ENCODE measurements at places on chromosomes 3 and 15.

DNA sequence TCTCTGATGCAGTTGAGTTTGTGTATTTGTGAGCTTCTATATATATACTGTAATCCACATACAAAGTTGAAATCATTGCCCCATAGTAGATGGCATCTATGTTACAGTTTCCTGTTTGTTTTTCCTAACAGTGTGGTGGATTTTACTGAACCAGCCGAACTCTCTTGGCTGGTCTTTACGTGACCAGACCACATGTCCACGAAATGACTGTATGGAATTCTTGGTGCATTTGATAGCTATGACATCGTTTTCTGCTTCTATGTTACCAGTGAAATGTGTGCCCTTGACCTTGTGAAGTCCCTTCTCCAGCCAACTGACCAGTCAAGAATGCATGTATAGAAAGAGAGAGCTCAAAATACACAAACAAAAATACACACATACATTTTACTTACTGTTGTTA lies 1.8 kb downstream of the KCNMB2 start:
- no peak for DNase-seq

GRCh38 chr15:40277471-40277870 lies 5.4 kb downstream of the ANKRD63 start:
- no peak for DNase-seq

DNA sequence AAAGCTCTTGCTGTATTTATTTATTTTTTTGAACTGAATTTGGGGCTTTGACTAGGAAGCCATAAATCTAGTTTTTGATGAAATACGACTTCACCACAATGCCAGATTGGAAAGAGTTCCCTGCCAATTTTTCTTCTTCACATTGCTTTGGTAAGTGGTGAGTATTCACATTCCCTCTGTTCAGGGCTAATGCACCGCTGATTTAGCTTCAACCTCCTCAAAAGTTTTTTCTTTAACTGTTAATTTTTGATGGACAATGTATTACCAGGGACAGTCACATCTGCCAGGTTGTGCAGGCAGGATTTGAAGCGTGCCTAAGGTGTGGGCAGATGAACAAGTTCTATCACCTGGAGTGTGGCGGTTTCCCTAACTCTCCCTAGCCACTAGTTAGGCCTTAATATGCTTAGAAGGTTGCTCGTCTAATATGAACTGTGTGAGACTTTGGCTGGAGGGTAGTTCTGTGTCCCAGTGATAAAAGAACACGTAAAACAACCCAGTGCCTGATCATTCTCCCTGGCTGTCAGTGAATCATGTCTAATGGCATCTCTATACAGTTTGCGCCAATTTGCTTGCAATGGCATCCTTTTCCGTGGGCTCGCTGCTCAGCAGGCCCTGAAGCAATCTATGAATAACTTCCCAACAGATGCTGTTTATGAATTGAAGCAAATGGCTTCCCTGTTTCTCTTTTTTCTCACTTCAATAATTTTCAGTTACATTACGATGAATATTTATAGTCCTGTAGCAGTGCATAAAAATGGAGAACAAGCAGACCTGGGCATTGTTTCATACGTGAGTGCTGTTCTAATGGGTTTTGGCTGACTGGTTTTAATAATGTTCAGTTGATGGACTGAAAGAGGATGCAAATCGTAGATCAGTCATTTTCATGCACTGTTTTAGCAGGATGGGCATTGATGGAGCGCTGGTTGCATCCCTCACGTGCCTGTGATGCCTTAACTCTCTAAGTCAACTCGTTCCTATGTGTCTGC lies 243.2 kb upstream of the SUCLG2 start:
- no peak for DNase-seq

GRCh38 chr3:87199628-87200027 lies 27.5 kb upstream of the CHMP2B start:
- no peak for DNase-seq

DNA sequence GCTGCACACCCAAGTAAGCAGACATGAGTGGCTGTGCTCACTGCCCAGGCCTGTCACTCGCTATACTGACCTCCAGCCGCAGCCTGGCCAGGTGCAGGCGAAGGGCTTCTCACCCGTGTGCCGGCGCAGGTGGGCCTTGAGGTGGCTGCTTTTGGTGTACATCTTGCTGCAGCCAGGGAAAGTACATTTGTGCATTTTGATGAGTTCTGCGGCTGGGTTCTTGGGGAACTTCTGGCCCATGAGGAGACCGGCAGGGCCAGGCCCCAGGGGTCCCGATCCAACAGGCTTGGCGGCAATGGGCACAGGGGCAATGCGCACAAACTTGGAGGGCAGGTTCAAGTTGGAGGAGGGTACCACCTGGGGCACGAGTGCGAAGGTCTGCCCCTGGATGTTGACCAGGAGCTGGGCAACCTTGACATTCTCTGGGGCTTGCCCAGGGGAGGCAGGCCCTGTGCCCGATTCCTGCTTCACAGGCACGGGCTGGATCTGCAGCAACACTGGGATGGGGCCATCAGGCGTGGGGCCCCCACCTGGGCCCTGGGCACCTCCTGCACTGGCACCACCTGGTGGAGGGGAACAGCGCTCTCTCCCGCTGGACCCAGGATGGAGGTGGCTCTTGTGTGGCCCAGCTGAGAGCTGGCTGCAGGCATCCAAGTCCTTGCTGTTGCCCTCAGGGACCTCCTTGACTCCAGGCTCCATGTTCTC lies 5.3 kb downstream of the KLF15 start:
- no peak for DNase-seq

DNA sequence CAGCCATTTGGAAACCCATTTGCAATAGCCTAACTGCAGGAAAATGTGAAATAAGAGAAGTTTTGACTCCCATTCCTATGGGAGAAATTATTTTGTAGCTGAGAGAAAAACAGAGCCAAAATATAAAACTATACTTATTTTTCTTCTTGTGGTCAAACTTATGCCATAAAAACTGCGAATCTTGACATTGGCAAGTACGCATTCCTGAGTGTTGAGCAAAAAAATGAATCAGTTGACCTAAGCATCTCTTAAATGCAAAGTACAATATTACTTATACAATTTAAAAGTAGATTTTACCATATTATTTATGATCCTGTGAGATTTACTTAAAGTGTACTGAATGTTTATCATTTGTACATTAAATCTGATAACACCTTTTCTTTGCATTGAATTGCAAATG lies 50.1 kb upstream of the CMC1 start:
- no peak for DNase-seq

DNA sequence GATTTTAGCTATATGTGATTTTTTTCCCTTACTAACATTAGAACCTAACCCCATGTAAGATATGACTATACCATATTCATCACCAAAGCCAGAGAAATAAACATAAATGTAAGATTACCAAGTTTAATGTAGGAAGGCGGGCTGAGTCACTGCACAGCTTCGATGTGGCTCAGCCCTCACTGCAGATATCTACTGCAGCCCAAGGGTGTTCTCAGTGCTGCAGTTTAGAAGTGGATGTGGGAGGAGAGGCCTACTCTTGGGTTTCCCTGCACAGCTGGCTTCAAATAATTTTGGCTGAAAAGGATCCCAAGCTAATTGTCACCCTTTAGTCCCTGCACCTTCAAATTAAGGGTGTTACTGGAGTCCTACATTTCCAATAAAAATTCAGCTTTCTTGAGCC lies 9.3 kb downstream of the ARPP19 start:
- DNase-seq = no peak

GRCh38 chr3:149120051-149120972 lies 9.1 kb upstream of the HPS3 start:
- no peak for DNase-seq

DNA sequence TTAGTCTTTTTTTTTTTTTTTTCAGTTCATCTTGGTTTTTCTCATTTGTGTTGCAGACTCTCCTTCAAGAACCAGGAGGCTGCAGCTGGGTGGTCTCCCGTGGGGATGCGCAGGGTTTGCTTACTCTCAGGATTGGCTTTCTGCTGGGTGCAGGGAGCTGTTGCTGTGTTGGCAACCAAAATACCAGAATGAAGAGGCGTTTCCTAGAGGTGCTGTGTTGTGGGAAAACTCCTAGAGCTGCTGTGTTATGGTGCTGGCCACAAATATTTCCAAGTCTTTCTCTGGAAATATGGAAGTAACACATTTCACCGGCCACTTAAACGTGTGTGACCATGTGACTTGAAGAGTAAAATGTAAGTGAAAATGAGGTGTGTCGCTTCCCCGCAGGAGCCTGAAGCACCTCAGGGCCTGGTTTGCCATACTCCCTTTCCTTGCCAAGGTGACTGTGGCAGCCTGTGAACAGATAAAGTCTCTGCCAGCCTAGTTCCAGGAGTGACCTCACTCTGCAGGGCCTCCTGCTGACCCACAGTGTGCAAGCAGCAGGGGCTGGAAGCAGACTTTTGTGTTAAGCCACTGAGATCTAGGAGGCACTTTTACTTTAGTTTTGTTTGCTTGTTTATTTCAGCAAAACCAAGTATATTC lies 258.9 kb downstream of the ADAMTS17 start:
- DNase-seq = no peak

DNA sequence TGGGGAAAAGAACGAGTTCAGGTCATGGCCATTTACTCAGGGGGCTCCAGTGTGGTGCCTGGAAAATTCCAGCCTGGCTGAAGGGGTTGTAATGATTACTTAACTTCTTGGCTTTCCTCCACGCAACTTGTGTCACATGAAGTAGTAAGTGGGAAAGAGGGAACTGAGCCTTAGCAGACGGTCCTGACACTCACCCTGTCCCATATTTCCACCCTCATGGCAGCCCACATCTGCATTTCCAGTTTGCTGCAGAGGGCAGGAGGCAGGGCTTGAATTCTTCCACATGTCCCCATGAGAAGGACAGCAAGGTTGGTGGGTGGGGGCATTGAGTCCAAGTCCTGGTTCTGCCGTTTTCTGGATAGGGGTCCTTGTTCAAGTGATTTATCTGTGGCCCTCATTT lies 7.8 kb upstream of the CAMP start:
- no peak for DNase-seq

DNA sequence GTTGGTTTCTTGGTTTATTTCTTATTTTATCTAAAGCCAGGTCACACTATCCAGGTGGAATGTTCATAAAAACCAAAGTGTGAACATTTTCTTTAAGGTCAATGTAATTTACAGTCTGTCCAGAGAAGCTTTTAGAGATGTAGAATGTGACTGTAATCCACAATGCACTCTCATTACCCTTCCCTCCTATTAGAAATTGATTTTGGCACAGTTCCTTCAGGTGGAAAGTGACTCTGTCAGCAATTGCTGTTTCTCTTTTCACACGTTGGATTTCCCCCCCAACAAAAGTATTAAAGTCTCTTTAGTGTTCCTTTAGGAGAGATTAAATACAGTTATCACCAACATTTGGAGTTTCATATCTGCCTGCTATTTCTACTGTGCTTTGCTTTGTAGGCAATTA lies 31.6 kb upstream of the COPB2 start:
- DNase-seq = no peak

GRCh38 chr3:9703736-9704346 lies at the start of gene CPNE9:
CPNE9 (plus strand) TSS chr3:9703833; CDS start chr3:9703997, 164 bp downstream.
- DNase-seq = no peak

GRCh38 chr15:38598749-38599148 lies 34.1 kb upstream of the RASGRP1 start:
- DNase-seq = no peak

- DNase-seq = no peak
Measured at GRCh38 chr3:193812791-193813500, 219.9 kb downstream of the OPA1 start.

- DNase-seq = no peak
Measured at GRCh38 chr3:101212730-101213129, 107.6 kb downstream of the IMPG2 start.

GRCh38 chr15:82789491-82789890 lies 16.4 kb downstream of the FSD2 start:
- DNase-seq = no peak
